B cell (primary cell): ENCODE measurements at places on chromosomes 6 and 20. TPM values are rescaled to one million over a fixed set of nuclear protein-coding genes. Genes with fewer than 3 reads are reported as not detected.

GRCh38 chr6:30267423-30267822 is 54.2 kb upstream of the TRIM26 start:
- DNase-seq, result no peak
- H3K36me3 ChIP-seq, result peaks cover 25% of the 10 kb centered on the region
- no peaks in the 10 kb centered on the region for H3K4me1 ChIP-seq
- no peak overlapping the region for H3K4me3 ChIP-seq
- no peak overlapping the region for H3K27ac ChIP-seq

DNA sequence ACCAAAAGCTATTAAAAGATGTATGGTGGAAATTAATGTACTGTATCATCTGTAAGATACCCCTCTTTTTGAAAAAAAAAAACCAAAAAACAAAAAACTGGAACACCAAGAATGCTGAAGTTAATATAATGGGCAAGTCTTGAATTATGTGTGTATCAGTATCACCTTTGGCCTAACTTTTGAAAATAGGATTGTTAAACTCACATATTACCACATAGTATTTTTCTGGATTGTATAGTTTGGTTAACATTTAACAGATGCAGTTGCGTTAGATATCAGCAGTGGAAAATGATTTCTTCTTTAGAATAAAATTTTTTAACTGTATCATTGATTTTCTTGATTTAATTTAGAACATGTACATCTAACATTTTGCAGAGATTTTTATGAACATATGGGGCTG is 118.5 kb downstream of the LRRC1 start:
- no peak for DNase-seq
- no peaks in the 10 kb centered on the region for H3K27me3 ChIP-seq
- H3K4me1 ChIP-seq, result no peaks in the 10 kb centered on the region
- H3K27ac ChIP-seq, result no peak overlapping the region
- no peak overlapping the region for H3K4me3 ChIP-seq

- H3K4me1 ChIP-seq, result no peaks in the 10 kb centered on the region
- no peaks in the 10 kb centered on the region for H3K27me3 ChIP-seq
- H3K36me3 ChIP-seq, result no peaks in the 10 kb centered on the region
- DNase-seq, result no peak
- H3K27ac ChIP-seq, result no peak overlapping the region
Observed at GRCh38 chr6:51934098-51934497, 153.3 kb downstream of the PKHD1 start.

The L3MBTL3 gene
- total RNA-seq, result 46.4 and 53.8 TPM in 2 replicates

The MYMX gene
- total RNA-seq, result not detected in 2 replicates

DNA sequence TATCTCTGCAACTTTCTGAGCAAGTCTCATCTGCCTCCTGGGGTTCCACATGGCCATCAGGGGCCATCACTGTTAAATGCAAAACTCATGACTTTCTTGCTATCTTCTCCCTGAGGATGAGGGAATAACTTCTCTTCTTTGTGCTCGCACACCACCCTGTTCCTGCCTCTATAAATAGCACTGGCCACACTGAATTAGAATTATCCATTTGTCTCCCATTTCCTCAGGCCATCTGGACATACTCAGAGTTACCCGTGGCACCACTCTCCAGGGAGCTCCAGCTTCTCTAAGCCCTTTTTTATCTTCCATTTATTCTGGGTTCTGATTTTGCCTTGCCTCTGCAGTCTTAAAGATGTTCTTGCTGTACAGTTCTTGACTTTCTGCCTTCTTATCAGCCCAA is 72.8 kb upstream of the ECI2 start:
- no peak overlapping the region for H3K27ac ChIP-seq
- H3K4me1 ChIP-seq, result peaks cover 28% of the 10 kb centered on the region
- H3K27me3 ChIP-seq, result peaks cover 5% of the 10 kb centered on the region
- H3K36me3 ChIP-seq, result no peaks in the 10 kb centered on the region
- H3K4me3 ChIP-seq, result no peak overlapping the region

The SMLR1 gene
- total RNA-seq, result not detected in 2 replicates

- peak; percentile 7 for DNase-seq
- H3K36me3 ChIP-seq, result no peaks in the 10 kb centered on the region
- H3K27ac ChIP-seq, result no peak overlapping the region
- H3K4me3 ChIP-seq, result no peak overlapping the region
- no peaks in the 10 kb centered on the region for H3K4me1 ChIP-seq
Observed at GRCh38 chr20:21522481-21523280, 8.8 kb upstream of the NKX2-2 start.

The HDDC2 gene
- 31.6 and 38.4 TPM in 2 replicates for total RNA-seq

The ANGPT4 gene
- not detected in 2 replicates for total RNA-seq

GRCh38 chr6:31114970-31115849 is 610 bp downstream of the PSORS1C1 start:
- H3K4me3 ChIP-seq, result no peak overlapping the region
- H3K36me3 ChIP-seq, result no peaks in the 10 kb centered on the region
- DNase-seq, result no peak

- no peak overlapping the region for H3K27ac ChIP-seq
- no peaks in the 10 kb centered on the region for H3K4me1 ChIP-seq
- DNase-seq, result no peak
- H3K27me3 ChIP-seq, result no peaks in the 10 kb centered on the region
- H3K36me3 ChIP-seq, result no peaks in the 10 kb centered on the region
Observed at GRCh38 chr6:33794910-33795623, 6.1 kb upstream of the LEMD2 start.

The ADGRF4 gene
- total RNA-seq, result not detected in 2 replicates

The HTR1B gene
- total RNA-seq, result not detected in 2 replicates
